ENCODE measurements at places on chromosomes 12 and 14. TPM values are rescaled to one million over a fixed set of nuclear protein-coding genes. Genes with fewer than 3 reads are reported as not detected.

GRCh38 chr12:114136631-114137030 lies 170.5 kb upstream of the RBM19 start:
- peak; percentile 17 for DNase-seq

FSCB gene
- total RNA-seq, result not detected

GSG1 gene
- not detected for total RNA-seq

TMEM63C gene
- 0.73 TPM for total RNA-seq

DNA sequence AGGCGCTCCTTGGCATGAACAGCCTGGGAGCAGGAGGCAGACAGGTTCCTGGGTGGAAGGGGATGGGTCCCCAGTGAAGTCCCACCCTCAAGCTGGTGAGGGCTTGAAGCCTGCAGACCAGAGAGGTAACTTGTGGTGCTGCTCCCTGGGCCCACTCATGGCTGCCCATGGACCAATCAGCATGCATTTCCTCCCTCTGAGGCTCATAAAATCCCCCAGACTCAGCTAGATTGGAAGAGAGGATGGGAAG lies 50.2 kb downstream of the A2M start:
- no peak for DNase-seq

DNA sequence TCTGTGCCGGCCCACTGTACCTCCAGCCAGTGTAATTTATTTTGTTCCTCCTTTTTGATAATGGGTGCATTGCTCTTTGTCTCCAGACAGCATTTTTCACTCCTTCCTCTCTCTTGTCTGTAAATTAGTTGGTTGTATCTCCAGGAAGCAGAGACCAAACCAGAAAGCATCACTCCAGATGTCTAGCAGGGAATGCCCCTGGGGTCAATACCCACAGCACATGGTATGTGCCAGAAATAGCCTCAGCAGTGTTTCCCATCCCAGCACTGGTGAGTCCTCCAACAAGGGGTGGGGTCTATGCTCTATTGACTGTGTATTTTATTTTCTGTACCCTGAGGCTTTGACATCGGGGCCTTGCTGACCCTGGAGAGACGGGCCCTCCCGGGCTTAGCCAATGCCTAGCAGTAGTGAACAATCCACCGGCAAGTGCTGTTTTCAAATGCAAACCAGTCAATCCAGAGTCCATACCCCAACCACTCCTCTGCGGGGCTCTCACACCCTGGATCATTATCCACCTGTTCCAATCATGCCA lies 50.2 kb upstream of the FZD10 start:
- no peak for DNase-seq

- no peak for DNase-seq
Observed at GRCh38 chr14:95531969-95532368, 2.9 kb upstream of the GLRX5 start.

TAS2R43 gene
- total RNA-seq, result 0.87 TPM

DNA sequence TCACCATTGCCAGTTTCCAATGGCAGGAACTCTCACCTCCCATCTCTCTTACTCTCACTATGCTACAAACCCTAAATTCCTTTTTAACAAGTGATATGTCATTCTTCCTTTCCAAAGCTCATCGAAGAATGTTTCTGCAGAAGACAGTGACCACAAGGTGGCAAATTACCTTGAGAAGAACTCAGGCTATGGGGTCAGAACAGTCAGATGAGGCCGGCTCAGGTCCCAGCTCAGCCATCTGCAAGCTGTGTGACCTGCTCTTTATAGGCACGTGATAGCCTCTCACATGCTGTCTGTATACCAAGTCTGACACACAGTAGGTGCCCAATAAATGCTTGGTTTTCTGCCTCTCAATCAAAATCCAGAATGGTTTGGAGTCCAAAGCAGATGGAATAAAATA lies 80.7 kb downstream of the FOXN3 start:
- no peak for DNase-seq

OAS3 gene
- 7.1 TPM for total RNA-seq

GRCh38 chr12:99752740-99753139 lies 105.2 kb downstream of the GARIN6 start:
- DNase-seq, result no peak

- no peak for DNase-seq
Observed at GRCh38 chr12:78886719-78887407, 22.3 kb downstream of the SYT1 start.

DNA sequence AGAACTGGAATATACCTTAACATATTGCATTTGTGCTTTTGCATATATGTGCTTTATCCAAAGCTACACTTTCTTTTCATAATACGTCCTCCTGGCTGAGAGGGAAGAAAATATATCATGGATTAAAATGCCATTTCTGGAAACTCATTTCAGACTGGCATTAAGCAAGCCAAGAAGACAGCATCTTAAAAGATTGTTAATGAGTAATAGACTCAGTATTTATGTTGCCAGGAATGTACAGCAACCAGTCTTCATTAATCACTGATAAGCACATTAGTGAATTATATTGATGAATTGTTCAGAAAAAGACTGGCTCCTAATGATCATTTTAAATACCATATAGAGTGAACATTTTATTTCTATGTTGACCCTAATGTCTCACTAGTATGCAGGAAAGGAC lies 134.9 kb upstream of the IFNG-AS1 start:
- DNase-seq, result no peak

- DNase-seq, result no peak
Observed at GRCh38 chr12:49365542-49365941, 1.7 kb upstream of the SPATS2 start.

DNA sequence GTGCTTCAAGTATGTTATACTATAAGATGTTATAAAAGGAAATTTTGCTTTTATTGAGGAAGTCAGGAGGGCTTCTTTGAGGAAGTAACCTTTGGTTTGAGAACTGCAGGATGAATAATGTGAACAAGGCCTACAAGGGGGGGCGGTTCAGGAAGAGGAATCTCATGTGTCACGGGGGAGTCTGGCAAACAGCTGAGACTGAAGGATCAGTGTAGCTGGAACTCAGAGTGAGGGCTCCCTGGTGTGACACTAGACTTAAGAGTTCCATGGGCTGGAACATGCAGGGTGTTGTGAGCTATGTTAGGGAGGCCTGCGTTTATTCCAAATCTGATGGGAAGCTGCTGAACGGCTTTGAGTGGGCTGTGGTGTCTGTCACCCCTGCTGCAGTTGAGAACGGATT lies 62.3 kb downstream of the UNC79 start:
- DNase-seq, result no peak

DNA sequence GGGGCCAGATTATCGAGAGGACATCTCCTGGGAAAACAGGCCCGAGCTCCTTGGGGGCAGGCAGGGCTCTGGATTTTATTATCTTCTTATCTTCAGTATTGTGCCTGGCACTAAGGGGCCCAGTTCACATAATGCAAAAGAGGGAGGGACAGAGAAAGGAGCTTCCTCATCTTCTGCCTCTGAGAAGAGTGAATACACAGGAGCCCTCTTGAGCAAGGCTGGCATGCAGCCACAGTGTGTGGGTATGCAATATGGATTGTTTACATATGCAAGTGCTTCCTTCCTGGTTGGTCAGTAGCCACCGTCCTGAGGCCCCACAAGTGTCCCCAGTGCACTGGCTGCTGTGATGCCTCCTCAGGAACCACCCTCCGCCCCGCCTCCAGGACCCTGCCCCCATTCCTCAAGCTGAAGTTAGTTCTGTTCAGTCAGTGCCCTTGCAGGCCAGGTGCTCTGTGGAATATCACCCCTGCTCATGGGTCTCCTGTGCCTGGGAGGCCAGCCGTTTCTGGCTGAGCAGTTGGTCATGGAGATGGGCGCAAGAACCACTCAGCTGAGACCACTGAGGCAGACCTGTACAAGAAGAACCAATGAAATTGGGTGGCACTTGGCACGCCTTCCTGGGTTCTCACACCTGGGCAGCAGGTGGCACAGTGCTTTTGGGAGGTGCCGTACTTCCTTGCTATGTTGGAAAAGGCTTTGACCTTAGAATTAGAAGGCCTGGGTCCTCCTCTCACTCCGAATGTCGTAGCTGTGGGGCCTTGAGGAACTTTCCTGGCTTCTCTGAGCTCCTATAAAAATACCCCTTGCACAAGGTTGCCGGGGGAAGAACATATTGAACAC lies 35.1 kb upstream of the ACTN1 start:
- DNase-seq, result peak; percentile 83

DNA sequence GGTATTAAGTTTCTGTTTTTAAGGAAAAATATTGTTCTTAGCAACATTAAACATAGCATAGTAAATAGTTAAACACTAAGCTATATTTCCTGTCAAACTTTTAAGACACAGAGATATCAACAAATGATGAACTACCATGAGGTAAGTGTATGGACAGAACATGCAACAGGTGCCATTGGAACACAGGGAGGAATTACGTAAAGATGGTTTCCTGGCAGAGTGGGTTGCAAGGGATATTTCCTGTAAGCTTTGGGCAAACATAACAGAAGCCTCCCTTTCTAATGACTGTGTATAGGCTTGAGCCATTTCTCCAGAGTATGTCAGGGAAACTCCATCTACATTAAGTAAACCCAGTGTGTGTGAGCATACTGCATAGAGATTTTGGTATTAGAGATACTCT lies 31.7 kb upstream of the HELB start:
- no peak for DNase-seq

PIWIL1 gene
- total RNA-seq, result not detected

HELB gene
- 0.58 TPM for total RNA-seq

GRCh38 chr14:22807432-22808087 lies 7.7 kb downstream of the SLC7A7 start:
- no peak for DNase-seq

LAG3 gene
- total RNA-seq, result not detected

- DNase-seq, result no peak
Observed at GRCh38 chr14:100159865-100160533, 554 bp upstream of the DEGS2 start.

GRCh38 chr12:41466802-41467201 lies 278.7 kb downstream of the PDZRN4 start:
- DNase-seq, result peak; percentile 67

DNA sequence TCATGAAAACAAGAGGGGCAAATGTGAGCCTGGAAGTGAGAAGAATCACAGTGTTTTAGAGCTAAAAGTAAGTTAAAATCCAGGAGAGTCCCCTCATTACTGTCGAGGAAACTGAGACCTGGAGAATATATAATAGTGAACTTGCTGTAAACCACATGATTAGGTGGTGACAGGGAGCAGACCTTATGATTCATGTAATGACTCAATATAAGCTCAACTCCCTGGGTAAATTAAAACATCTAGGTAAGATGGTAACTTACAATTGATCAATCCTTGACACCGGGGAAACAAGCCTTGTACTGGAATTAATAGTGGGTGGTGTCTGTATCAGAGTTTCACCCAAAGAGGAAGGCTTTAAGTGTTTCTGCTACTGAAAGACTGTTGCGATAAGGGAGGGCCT lies 269.3 kb downstream of the SNAPC1 start:
- no peak for DNase-seq

GRCh38 chr12:65331456-65331855 lies 53.0 kb downstream of the MSRB3 start:
- no peak for DNase-seq

MYF5 gene
- not detected for total RNA-seq

DNA sequence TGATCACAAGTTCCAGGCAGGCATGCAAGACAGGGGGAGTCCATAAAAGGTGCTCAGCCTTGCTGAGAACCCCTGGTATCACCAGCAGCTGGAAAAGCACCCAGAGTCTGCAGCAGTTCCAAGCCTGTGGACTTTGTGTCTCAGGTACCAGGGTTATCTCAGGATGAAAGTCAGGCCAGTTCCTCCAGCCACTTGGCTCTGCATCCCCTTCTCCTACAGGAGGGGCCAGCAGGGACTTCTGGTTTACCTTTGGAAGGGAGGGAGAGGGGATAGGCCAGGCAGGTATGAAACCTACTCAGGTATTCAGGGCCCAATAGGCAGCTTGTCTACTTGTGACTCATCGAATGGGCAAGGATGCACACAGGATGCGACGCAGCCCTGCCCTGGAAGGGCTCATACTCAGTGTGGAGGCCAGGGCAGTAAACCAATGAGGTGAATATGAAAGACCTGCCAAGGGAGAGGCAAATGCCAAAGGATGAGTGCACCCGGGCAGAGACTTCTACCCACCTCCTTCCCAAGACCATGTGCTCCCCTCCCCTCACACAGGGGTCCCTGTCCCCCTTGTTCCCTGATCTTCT lies 148.2 kb downstream of the SLC38A6 start:
- no peak for DNase-seq

DNA sequence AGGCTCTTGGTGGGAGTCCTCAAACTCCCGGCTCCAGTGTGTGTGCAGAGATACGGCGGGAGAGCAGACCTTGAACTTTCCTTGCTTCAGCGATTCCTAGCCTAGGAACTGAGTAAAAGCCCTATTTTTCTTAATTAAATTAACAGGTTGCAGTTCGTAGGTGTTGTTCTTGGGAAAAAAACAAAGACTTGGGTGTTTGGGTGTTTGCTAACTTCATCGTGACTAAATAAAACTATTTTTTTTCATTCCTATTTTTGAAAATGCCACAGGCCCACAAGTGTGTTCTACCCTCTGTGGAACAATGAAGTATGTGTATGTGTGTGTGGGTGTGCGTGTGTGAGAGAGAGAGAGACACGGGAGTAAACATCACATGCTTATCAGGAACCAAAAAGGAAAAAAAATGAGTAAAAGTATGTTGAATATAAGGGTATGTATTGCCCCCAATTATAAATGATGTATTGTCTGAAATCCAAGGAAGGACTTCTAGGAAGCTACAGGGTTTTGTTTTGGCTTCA lies 651 bp downstream of the TMEM117 start:
- no peak for DNase-seq

GRCh38 chr12:16611146-16611545 lies 5.2 kb upstream of the LMO3 start:
- no peak for DNase-seq

DNA sequence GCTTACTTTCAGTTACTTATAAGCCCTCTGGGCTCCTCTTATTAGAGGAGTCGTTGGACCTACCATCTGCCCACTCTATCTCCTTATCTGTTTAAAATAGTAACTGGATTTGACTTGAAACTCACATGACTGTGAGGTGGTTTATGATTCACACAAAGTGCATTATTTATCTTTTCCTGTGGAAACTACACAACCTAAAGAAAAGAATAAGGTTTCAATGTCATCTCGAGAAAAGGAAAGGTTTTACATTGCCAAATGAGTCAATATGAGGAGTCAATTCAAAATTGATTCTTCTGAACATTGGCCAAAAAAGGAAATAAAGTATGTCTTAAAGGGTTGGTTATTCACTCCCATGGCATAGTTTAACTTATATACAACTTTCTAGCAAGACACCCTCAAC lies 225.0 kb upstream of the G2E3 start:
- DNase-seq, result no peak

DNA sequence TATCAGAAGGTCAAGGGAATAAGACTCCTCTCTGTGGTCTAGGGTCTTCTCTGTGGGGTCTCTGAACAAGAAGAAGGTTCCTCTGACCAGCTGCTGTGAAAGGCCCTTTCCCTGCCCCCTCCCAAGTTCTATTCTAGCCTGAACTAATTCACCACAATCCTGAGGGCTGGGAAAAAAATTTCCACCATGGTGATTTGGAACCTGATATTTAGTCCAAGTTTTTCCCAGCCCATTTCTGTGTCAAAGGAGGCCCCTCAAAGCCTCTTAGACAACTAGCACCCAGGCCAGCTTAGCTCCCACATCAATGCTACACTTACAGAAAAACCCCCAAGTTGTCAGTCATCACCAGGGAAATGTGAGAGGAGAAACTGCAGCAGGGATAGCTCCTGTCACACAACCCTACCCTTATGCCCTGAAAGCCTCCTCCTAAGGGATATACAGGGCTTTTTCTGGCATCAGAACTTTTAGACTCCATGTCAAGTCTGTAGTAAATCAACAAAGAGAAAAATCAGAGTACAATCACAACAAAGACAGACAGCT lies 4.5 kb downstream of the FMNL3 start:
- no peak for DNase-seq

TDRD9 gene
- not detected for total RNA-seq

Measured in stomach (tissue), 19 donors.